ENCODE measurements at places on chromosomes 12 and 14.

DNA sequence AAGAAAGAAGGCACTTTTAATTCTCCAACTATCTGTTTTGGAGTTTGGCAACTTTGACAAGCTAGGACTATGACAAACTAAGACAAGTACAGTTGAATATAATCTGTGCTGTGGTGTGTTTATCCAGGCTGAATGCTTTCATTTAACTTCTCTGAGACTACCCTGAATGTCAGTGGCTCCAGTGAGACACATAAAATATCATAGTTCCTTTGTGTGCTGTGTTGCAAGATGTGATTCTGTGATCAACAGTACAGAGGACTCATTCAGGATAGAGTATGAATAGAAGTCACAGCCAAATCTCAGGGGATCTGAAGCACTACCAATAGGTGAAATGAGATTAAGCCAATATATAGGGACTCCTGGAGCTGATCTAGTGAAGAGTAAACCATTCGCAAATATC lies 876.9 kb upstream of the FBXO33 start:
- DNase-seq = no peak

GRCh38 chr12:102638777-102639176 lies 158.4 kb upstream of the IGF1 start:
- no peak for DNase-seq

- no peak for DNase-seq
Measured at GRCh38 chr14:89551955-89552354, 134.9 kb upstream of the FOXN3 start.

DNA sequence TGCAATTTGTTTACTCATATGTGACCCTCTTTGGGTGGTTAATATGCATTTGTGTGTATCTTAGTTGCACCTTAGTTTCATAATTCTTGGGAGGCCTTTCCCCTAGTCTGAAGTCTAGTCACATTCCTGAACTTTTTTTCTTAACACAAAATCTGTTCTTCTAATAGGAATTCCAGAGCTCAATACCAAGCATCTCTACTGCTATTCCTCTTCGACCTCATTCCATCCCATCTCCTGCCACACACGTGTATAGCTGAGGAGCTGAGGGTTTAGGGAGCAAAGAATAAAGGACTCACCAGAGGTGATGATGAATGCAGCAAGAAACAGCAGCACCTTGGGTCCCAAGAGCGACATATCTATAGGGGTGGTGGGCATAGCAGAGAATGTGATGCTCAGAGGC lies 875 bp downstream of the MFAP5 start:
- DNase-seq = no peak

DNA sequence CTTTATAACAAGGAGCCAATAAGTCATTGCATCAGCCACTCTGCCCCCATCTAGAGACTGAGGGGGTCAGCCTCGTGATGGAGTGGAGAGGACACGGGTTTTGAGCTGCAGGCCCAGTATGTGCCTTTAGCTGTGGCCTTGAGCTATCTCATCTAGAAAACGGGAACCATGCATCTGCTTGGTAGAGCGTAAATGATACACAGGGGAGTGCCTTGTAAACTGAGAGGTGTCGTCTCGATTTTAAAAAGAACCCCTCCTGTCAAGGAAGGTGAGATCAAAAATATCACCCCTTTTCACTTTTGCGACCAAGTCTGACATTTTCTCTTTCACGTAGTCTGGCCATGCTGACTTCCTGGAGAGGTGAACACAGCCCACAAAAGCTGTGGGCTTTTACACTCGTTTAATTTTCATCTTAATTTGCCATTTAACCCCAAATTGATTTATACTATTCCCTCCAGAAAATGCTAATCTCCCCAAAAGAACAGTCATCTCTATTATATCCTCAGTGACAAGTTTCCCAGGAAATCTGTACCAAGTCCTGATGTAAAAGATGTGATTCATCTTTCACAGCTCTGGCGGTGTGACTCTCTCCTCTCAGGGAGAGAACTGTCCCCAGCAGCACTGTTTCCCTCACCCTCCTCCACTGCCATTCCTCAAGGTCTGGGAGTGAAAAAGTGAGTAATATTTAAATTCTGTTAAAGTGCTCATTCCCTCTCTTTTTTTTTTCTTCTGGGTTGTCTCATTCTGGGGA lies 30.6 kb downstream of the VCPKMT start:
- DNase-seq = no peak

- DNase-seq = no peak
Measured at GRCh38 chr14:103862393-103862782, 15.0 kb upstream of the PPP1R13B start.

- no peak for DNase-seq
Measured at GRCh38 chr12:5807090-5807414, 138.0 kb downstream of the ANO2 start.

DNA sequence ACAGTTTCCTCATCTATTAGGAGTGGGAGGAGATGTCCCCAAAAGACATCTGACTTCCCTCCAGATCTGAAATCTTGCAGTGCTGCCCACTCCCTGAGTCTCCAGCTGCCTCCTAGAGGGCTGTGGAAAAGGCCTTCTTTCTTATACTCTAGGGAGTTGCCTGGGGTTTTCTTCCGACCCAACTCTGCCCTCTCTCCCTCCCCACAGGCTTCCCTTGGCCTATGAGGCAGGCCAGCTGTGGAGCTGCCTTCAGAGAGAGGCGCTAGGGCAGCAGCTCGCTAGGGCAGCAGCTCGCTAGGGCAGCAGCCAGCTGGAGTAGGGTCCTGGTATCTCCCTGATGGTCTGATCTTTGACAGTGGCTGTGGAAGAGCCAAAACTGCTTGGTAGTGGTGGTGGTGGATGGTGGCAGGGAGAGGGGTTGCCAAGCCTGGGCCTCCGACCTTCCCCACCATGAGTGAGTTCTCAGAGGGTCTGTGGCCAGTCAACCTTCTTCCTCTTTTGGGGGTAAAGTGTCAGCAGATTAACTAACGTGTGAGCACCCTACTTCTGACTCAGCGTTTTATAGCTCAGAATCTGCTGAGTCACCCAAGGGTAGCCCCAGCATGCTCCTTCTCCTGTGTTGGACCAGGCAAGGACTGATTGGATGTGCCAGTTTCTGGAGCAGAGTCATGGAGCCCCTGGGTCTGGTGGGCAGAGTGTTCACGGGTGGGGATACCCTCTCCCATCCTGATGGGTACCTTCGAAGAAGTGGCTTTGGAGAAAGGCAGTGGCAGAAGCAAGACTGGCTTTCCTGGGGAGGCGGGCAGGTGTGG lies 2.3 kb downstream of the SLC48A1 start:
- no peak for DNase-seq

GRCh38 chr14:32313844-32314376 lies 15.2 kb upstream of the AKAP6 start:
- DNase-seq = no peak

DNA sequence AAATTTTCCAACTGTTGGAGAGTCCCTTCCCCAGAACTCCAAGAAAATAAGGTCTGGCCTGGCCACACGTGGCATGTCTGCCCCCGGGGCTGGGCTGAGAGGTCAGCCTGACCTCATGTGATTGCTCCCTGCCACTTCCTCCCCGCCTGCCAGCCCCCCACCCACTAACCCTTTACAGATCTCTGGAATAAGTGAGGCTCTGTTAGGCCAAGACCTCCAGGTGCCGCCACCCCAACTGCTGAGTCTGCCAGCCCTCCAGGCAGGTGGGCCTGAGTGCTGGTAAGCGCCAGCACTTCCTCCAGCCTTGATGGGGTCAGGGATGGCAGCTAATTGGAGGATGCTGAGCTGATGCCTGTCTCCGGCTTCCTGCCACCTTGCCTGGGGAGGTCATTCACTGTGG lies 658.4 kb downstream of the MED13L start:
- DNase-seq = no peak

DNA sequence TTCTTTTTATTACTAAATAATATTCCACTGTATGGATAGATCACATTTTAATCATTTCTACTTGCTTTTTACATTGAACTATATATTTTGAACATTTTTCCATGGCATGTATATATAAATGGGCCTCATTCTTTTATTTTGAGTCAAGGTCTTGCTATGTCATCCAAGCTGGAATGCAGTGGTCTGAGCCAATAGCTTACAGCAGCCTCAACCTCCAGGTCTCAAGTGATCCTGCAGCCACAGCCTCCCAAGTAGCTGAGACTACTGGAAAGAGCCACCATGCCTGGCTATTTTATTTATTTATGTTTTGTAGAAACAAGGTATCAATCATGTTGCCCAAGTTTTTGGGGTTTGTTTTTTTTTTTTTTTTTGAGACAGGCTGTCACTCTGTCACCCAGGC lies 7.6 kb downstream of the FCF1 start:
- no peak for DNase-seq

GRCh38 chr14:64722842-64723447 lies 18.7 kb downstream of the PLEKHG3 start:
- no peak for DNase-seq

- DNase-seq = no peak
Measured at GRCh38 chr12:1591034-1591433, 3.3 kb downstream of the FBXL14 start.

GRCh38 chr12:48997719-48998496 lies 1.3 kb downstream of the DDN start:
- no peak for DNase-seq

- DNase-seq = no peak
Measured at GRCh38 chr14:81371802-81372201, 28.3 kb downstream of the STON2 start.

- no peak for DNase-seq
Measured at GRCh38 chr14:99754141-99755067, 38.8 kb upstream of the EML1 start.

DNA sequence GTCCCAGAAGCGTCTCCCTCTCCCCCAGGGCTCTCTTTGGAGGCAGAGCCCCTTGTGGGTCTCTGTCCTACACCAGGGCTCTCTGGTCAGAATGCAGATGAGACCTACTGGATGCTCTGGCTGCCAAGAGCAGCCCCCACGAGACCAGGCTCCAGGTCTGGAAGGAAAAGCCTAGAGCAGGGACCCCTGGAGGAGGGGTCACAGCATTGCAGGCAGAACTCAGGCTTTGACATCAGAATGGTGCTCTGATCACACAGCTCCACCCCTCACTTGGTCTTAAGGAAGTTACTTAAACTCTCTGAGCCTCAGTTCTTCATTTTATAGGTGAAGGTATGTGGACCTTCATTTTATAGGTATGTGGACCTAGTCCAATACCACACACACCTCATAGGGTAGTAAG lies 83.1 kb downstream of the ARL6IP4 start:
- no peak for DNase-seq

DNA sequence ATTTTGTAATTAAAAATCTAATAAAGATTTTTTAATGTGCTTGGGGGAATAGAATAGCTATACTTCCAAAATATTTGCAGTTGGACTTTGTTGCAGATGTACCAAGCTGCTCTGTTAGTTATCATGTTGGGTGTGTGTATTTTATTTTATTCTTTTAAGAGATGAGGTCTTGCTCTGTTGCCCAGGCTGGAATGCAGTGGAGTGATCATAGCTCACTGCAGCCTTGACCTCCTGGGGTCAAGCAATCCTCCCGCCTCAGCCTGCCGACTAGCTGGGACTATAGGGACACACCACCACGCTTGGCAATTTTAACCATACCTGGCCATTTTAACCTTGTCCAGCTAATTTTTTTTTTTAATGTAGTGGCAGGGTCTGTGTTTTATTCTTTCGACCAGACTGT lies 54.7 kb upstream of the MAP1LC3B2 start:
- no peak for DNase-seq

DNA sequence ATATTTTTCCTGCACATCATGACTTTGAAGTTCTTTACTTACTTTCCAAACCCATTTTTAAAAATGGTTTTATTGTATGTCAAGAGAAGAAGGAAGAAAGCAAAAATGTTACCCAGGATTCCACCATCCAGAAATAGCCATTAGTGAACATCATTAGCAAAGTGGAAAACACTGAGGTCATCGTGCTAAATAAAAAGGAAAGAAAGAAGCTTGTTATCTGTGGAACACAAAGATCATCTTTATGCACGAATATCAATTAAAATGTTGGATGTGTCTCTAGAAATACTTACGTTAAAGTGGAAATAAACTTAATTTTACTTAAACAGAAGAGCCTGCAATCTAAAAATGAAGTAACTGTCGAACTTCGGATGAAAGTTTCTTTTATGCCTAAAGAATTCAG lies 27.3 kb downstream of the SFSWAP start:
- DNase-seq = no peak

- no peak for DNase-seq
Measured at GRCh38 chr12:125187780-125188741, 122.8 kb downstream of the AACS start.

- DNase-seq = no peak
Measured at GRCh38 chr14:104602933-104603325, 1.6 kb downstream of the TMEM179 start.

- no peak for DNase-seq
Measured at GRCh38 chr14:23269193-23269592, 16.7 kb downstream of the HOMEZ start.

DNA sequence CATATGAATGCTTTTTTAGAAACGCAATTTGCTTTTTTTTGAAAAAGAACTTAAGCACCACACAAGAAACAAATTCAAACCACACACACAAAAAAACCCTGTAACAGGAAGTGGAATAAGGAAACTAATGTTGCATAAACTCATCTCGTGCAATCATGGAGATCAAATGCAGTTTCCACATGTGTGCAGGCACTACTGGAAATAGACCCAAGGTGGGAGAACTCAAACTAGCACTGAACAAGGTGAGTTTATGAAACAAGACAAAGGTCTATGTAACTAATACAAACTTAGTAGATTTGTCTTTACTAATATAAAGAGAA lies 17.5 kb downstream of the NIN start:
- DNase-seq = no peak

GRCh38 chr14:100108042-100108825 lies 43.0 kb downstream of the EVL start:
- DNase-seq = peak; percentile 42

DNA sequence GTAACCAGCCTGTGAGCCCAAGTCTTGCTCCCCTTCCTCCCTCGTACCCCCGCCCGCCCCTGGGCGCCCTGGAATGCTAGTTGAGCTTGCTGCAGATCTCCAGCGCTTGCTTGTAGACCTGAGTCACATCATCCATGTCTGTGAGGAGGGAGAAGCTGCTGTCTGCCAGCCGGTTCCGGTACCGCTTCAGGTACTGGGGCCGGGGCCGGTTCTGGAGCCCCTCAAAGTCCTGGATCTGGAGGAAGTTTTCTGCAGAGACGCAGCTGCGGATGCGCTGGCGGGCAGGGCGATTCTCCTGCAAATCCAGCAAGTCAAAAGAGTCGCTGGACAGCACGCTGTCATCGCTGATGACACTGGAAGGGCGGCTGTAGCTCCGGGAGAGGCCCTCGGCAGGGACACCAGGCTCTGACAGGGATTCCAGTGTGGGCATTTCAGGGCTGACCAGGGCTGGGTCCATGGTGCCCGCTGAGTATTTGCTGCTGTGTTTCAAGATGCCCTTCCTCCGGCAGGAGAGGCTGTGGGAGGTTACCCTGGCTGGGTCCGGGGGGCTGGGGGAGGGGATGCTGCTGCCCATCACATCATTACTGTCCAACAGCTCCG lies 71.9 kb downstream of the NUAK1 start:
- DNase-seq = no peak

Measured in NCI-H1092 (cell line).